ENCODE measurements at places on chromosomes 16 and 17.

DNA sequence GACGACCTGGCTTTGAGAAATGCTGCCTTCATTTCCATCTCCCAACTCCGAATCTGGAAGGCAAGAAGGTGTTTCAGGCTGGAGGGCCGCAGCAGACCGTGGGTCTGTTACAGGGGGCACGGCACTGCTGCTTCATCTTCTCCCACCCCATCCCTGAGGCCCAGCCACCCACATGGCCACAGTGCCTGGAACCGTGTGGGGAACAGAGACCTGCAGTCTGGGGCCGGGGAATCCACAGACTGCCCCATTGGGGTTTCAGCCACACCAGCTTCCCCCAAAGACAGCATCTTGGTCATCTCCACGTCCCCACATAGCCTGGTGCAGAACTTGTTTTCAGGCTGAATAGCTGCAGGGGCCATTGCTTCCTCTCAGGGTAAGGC lies 74.2 kb downstream of the MRC2 start:
- DNase-seq, result no peak

DNA sequence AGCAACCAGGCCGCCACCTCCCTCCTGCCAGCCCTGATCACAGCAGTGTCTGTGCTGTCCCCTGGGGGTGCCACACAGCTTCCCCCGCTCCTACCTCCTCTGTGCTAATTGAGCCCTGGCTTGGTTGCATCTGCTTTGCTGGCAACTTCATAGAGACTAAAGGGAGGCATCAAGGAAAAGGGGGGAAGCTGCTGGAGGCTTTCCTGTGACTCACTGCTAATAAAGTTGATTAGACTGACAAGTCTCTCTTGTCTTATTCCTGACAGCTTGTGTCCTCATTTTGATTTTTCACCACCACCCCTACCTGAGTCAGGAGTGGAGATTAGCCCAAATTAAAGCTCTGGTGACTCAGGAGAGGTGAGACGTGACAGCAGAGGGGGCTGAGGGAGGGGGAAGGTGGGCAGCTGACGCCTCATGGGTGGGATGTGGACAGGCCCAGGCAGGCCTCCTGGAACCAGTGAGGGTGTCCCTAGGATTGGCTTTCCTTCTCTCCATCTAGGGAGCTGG lies 310.0 kb downstream of the CBLN1 start:
- DNase-seq, result no peak

- peak; percentile 10 for DNase-seq
Measured at GRCh38 chr16:12067714-12068401, 91.3 kb downstream of the SNX29 start.

DNA sequence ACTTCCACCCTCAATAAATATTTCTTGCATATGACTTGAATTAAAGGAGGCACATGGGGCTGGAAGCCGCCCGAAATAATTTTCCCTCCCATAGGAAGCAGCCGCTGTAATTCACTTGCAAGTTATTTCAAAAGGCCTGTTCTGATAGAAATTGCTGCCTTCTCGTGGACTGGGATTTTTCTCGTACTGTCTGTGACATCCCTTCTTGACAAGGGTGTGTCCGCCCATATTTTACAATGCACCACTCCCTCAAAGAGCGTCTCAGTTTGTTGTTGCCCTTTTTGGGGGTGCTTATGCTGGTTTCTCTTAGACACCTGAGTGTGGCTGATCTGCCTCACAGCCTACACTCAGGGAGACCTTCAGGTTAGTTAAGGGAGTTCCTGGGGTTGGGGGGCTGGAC lies 160.0 kb downstream of the MSI2 start:
- no peak for DNase-seq

DNA sequence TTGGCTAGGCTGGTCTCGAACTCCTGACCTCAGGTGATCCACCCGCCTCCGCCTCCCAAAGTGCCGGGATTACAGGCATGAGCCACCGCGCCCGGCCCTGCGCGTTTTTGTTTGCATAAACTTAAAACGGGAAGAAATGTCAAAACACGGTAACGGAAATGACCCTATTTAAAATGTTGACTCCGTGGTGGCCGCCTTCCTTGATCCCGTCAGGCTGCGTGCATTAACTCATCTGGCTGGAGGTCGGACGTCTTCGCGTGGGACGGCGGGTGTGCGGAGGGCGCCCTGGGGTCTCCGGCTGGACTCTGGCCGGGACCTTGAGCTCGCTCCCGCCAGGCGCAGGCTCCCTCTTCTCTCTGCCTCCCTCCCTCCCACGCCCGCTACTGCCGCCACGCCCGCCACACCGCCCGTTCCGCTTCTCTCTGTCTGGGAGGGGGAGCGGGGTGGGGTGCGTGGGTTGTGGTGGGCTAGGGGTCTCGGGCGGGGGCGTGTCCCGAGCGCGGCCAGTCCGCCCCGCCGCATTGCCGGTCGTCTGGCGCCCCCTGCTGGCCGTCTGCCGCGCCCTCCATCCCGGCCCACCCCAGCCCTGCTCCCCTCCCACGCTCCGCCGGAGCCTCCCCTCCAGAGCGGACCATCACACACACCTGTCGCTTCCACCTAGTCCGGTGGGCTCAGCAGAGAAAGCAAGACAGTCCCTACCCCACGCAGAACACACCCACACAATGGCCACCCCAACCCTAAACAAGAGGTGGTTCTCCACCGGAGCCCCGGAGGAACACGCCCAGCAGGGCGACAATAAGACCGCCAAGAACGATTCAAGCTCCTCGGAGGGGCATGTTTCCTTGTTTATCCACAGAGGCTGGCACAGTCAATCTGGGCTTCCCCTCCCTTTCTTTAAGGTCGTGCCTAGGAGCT lies 1.2 kb upstream of the CCDC42 start:
- DNase-seq, result peak; percentile 71

- DNase-seq, result no peak
Measured at GRCh38 chr16:57192720-57193486, 6.8 kb downstream of the RSPRY1 start.

GRCh38 chr17:10888858-10889257 lies 51.0 kb upstream of the PIRT start:
- DNase-seq, result no peak

DNA sequence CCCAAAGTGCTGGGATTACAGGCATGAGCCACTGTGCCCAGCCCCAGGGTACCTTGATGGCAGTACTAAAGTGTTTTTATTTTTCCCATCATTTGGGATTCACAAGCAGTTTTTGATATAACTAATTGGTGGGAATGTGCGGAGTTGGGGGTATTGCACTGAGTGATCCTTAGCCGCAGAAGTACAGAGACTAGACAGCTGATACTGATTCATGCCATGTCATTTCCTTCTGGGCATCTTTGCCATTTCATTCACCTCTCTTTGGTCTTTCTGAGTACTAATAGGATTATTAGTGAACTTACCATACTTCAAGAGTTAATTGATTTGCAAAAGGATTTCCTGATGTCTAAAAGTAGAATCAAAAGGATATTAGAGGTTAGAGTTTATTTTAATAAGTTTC lies 9.7 kb downstream of the NMT1 start:
- no peak for DNase-seq

- DNase-seq, result no peak
Measured at GRCh38 chr16:4175849-4176248, 59.6 kb upstream of the ADCY9 start.

- DNase-seq, result no peak
Measured at GRCh38 chr17:82014432-82014831, 8.2 kb downstream of the CENPX start.

- DNase-seq, result no peak
Measured at GRCh38 chr17:27239046-27239445, 54.9 kb upstream of the WSB1 start.

- peak; percentile 49 for DNase-seq
Measured at GRCh38 chr17:18248300-18248731, 10.2 kb downstream of the FLII start.

GRCh38 chr16:56848029-56848936 lies 16.7 kb upstream of the SLC12A3 start:
- DNase-seq, result no peak

GRCh38 chr16:86882586-86883280 lies 304.4 kb downstream of the FOXL1 start:
- no peak for DNase-seq

- no peak for DNase-seq
Measured at GRCh38 chr16:86330906-86331305, 179.4 kb upstream of the FOXF1 start.

GRCh38 chr17:58277107-58277801 lies 3.5 kb downstream of the MPO start:
- no peak for DNase-seq

- DNase-seq, result no peak
Measured at GRCh38 chr17:61770043-61770442, 93.3 kb downstream of the BRIP1 start.

GRCh38 chr17:27296428-27296979 lies 2.6 kb downstream of the WSB1 start:
- no peak for DNase-seq

DNA sequence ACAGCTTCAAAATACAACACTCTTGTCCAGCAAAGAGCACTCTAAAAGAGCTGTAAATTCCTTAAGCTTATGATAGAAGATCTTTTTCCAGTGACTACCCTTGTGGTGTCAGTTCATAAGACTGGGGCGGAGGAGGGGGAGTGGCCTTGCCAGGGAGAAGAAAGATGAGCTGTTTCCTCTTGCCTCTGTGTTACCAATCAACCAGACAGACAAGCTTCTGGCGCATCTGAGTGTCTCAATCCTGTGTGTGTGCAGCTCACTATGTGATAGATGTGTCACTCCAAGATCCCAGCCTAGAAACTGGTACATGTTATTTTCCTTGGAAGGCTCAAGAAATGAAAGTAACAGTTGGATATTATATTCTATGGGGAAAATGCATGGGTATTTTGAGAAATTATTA lies 167.4 kb upstream of the CACNG3 start:
- DNase-seq, result no peak

- no peak for DNase-seq
Measured at GRCh38 chr16:84379008-84379708, 10.8 kb downstream of the ATP2C2 start.

GRCh38 chr16:4522051-4522581 lies 16.5 kb downstream of the CDIP1 start:
- DNase-seq, result no peak

DNA sequence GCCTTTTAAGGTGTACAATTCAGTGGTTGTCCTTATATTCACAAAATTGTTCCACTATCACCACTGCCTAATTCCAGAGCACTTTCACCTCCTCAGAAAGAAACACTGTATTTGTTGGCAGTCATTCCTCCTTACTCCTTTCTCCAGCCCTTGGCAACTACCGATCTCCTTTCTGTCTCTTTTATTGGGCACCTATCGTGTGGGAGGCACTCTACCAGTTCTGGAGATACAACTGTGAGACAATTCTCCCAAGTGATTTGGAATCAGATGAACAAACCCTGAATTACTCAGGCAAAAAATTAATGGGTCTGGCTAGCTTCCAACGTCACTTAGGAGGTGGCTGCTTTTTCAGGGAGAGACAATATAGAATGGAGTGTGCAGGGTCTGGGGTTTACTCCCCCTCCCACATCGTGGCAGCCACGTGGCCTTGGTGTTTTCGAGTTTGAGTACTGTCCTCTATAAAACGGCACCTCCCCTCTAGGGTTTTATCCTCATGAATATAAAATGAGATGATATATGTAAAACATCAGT lies 63.9 kb downstream of the SHISA9 start:
- no peak for DNase-seq

DNA sequence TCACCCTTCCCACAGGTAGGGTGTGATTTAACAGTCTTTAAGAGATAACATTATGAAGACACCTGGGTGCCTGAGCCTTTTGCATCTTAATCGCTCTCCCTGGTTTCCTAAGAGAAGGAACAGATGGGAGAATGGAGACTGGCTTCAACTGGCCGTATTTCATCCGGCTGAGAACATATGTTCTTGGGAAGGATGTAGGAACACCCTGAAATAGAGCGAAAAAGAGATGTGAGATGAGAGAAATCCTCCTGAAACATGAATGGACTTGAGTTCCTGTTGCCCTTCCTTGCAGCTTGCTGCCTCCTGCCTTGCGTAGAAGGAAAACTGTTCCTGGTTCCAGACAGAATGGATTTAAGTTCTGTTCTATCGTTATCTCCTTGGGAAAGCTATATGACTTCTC lies 385.4 kb upstream of the RBFOX1 start:
- DNase-seq, result no peak

DNA sequence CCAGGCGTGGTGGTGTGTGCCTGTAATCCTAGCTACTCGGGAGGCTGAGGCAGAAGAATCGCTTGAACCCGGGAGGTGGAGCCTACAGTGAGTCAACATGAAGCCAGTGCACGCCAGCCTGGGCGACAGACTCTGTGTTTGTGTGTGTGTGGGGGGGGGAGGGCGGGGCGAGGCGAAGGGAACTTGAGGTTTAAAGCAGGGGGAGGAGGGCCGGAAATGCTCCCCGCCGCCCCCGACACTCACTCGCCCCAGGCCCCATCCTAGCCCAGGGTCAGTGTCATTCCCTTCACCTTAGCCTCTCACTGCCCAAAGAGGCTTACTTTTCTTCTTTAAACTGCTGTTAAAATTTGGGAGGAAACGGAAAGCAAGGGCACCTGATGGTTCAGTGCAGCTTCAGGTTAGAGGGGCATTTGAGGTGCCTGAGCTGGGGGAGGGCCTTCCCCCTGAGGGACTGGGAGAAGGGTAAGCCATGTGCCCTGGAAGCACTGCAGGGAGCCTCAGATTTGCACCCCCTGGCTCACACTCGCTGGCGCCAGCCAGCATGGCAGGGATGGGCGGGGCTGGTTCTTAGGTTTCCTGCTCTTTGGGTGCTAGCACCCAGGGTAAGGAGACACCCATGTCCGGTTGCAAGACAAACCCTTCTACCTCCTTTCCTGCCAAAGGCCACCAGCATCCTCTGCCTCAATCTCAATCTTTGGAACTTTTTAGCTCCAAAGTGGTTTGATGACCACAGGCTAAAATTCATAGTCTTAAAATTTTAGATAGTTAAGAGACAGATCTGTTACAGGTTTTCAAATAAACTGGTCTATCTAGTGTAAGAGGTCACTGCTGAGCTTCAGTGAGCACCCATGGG lies 2.2 kb upstream of the LIMD2 start:
- peak; percentile 83 for DNase-seq

DNA sequence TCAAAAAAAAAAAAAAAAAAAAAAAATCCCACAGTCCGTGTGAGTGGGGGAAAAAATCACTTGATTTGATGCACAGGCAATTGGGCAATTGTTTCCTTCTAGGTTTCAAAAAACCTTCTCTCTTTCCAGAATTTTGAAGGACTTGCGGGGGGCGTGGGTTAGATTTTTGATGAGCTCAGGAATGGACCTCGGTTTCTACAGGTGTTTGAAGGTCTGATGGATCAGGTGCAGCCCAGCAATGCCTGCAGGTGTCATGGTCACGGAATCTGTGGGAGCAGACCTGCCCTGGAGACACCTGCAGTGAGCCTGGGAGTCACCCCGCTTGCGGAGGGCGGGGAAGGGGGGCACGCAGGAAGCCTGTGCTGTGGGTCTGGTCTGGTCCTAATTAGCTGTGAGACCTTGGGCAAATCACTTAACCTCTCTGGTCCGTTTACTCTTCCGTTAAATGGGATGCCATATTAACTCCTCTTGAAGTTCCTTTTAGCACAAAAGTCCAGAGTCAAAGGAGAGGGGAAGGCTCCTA lies 174.2 kb downstream of the IRF8 start:
- no peak for DNase-seq

All from stimulated activated naive CD4-positive, alpha-beta T cell treated with Interleukin-2 at 50 U/mL for 16 hours (primary cell).